CD4-positive, alpha-beta T cell (primary cell): ENCODE measurements at places on chromosomes 4 and X.

DNA sequence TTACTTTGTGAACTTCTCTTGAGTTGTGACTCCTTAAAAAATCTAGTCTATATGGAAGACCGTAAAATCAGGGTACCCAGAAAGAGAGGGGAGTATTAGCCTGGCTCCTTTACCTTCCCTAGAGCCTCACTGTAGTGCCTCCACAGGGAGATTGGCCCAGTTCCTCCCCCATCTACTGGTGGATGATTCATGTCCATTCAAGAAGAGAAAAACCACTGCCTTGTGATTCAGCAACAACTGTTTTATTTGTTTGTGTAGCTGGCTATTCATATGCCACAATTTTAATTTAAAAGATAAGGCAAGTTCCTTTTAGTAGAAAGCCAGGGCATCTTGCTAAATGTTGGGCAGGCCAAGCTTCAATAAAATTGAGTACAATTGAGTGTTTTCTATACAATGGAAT, 221.8 kb upstream of the KCNIP4 start:
- no peak for DNase-seq

GRCh38 chrX:121886557-121886956, 839.1 kb downstream of the GLUD2 start:
- no peak for DNase-seq

DNA sequence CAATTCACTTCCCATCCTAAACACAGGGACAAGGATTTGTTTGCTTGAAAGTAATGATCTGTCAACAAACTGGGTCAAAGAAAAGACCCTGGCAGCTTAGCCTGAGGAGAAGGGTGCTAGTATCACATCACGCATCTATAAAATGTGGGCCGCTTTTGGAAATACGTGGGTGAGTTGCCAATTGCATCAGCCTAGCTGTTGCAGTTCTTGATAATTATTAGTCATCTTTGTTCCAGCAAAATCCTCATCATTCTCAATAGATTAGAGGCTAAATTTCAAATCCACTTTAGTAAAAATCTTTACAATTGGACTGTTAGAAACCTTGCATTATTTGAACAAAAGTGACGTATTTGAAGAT, 33.6 kb upstream of the TAPT1 start:
- no peak for DNase-seq

DNA sequence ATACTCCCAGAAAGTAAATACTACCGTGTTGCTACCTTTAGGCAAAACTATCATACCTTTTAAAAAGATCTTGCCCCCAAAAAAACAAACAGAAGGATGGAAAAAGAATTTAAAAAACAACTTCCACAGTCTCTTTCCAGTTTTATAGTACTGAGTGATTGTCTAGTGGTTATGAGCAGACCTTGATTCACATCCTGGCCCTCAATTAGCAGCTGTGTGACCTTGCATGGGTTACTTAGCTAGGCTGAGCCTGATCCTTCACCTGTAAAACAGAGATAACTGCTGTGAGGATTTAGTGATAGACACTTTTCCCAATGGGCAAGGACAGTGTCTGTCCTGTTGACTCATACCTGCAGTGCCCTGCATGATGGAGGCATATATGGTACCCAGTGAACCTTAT, 49.0 kb downstream of the SMAD1 start:
- DNase-seq: no peak

DNA sequence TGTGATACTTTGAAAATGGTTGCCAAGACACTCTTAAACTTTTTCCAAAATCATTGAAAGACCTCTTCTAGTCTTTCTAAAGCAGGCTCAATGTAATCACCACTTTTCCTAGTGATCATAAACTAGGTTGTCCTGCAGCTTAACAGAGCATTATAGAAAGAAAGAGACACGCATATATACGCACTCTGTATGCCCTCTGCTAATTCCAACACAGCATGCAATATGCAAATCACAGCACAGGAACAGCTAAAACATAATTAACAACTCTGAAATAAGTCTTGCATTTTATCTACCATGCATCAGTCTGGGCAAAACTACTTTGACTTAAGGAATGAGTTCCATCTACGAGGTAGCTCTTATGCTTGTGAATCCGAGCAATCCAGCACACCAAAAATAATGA, 94.6 kb downstream of the COL25A1 start:
- no peak for DNase-seq

GRCh38 chrX:74280759-74281158, 23.2 kb upstream of the ZCCHC13 start:
- no peak for DNase-seq

- no peak for DNase-seq
Measured at GRCh38 chr4:145481942-145482208, 222 bp downstream of the SMAD1 start.

- DNase-seq: no peak
Measured at GRCh38 chr4:173264684-173265185, 69.4 kb downstream of the HMGB2 start.

GRCh38 chrX:121823406-121823805, 776.0 kb downstream of the GLUD2 start:
- no peak for DNase-seq

- no peak for DNase-seq
Measured at GRCh38 chr4:98493296-98493695, 165.1 kb downstream of the TSPAN5 start.

DNA sequence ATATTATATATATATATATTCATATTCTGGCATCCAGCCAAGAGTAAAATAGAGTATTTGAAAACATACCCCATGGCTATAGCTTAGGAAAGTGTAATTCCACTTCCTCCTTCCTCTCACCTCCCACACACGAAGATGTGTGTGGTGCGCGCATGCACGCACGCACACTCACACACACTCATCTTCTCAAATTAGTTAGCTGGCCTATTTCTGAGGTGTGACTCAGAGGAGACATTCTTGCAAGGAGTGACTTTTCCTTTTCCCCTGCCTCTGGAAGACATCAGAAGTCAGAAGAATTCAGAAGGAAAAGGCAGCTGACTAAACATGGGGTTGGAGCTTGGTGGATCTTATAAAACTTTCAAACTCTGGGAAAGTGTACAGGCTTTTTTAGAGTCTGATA, 8.8 kb downstream of the ENPEP start:
- DNase-seq: no peak

GRCh38 chr4:7004331-7004730, 38.8 kb upstream of the TADA2B start:
- DNase-seq: no peak

DNA sequence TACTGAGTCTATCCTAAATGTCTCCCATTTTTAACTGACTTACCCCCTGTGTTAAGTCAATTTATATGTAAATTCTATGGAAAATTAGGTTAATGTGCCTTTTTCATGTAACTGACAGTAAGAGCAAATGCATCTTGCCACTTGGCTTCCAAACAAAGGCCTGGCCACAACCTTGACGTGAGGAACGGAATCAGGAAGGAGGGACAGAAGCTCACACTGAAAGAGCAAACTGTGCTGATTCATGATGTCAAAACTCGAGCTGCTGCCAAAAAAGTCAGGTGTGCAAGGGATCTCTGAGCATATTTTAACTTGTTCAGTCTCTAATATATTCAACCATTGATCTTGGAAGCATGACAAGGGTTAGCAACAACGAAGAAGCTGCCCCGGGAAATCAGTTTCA, 35.8 kb downstream of the GPM6A start:
- no peak for DNase-seq

DNA sequence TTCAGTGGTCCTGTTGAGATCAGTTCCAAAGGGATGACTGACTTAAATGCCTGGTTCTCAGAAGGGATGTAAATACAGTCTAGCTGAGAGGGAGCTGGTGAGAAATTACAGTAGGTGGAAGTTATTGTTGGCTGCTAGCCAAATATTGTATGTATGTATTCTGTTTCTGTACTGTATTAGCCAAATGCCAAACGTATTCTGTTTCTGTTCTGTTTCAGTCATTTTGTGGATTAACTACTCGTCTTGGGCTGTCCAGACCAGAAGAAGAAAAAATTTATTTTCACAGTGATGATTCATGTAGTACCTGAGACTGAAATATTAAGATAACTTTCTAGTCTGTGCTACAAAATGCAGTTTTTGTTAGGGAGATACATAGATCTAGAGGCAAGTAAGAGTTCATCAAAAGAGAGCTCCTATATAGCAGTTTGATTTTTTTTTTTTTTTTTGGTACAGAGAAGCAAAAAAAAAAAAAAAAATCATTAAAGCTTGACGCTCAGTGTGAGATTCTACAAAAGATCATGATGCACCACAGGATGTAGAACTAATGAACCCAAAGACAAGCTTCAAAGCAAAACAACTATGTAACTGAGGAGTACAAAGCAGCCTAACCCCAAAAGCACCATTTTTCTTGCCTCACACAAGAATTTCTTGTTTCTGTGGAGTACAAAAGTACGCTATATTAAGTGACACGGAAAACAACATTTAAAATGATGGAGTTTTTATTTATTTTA, 54.8 kb downstream of the CASP6 start:
- peak; percentile 25 for DNase-seq

DNA sequence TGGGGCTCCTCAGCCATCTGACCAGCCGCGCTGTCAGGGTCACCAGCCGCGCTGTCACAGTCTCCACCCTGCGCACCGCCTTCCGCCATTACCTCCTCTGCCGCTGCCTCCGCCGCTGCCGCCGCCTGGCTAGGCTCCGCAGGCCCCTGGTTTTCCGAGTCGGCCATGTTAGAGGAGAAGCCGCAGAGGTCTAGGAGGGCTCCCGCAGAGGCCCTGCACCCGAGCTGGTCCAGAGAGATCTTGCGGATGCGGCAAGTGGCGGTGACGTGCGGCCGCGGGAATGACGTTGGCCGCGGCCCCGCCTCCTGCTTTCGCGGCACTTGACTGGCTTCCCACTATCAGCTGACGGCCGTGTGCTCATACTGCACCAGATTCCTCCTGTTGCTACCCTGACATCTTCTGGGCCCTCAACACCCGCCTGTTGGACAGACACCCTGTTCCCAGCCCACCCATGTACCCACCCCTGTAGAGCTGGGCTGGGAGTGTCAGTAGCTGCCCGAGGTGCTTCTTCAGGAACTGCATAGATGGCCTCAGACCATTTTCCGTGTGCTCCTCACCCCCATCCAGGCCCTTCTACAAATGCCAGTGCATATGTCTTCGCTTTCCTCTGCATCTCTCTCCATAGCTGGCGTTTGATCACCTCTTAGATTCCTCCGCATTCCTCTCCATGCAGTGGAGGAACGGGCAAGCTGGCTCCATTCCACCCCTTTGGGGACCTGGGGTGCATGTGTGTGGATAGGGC, at the start of gene NAP1L5:
Gene NAP1L5, minus strand, starts transcription at position 242 of the 742 bp plus-strand sequence. Its CDS starts 75 bp downstream, at position 167.
- DNase-seq: peak; percentile 49

DNA sequence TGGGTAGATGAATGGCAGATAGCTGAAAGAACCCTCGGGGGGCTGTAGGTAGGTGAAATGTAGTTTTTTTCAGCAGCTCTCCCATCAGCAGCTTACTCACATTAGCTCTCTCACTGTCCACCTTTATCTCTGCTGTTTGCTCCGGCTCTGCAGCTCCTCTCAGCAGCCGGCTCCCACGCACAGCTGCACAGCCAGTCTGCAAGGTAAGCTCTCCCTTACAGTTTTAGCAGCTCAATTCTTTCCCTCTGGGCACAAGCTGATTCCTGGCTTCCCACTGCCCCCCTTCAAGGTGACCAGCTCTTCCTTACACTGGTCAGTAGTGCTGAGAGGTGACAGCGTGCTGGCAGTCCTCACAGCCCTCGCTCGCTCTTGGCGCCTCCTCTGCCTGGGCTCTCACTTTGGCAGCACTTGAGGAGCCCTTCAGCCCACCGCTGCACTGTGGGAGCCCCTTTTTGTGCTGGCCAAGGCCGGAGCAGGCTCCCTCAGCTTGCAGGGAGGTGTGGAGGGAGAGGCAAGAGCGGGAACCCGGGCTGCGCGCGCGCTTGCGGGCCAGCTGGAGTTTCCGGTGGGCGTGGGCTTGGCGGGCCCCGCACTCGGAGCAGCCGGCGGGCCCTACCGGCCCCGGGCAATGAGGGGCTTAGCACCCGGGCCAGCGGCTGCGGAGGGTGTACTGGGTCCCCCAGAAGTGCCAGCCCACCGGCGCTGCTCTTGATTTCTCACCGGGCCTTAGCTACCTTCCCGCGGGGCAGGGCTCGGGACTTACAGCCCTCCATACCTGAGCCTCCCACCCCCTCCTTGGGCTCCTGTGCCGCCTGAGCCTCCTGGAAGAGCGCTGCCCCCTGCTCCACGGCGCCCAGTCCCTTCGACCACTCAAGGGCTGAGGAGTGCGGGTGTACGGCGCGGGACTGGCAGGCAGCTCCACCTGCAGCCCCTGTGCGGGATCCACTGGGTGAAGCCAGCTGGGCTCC, 393.6 kb downstream of the CENPC start:
- DNase-seq: no peak

- DNase-seq: no peak
Measured at GRCh38 chr4:132097041-132097440, 1052.1 kb upstream of the PCDH10 start.

DNA sequence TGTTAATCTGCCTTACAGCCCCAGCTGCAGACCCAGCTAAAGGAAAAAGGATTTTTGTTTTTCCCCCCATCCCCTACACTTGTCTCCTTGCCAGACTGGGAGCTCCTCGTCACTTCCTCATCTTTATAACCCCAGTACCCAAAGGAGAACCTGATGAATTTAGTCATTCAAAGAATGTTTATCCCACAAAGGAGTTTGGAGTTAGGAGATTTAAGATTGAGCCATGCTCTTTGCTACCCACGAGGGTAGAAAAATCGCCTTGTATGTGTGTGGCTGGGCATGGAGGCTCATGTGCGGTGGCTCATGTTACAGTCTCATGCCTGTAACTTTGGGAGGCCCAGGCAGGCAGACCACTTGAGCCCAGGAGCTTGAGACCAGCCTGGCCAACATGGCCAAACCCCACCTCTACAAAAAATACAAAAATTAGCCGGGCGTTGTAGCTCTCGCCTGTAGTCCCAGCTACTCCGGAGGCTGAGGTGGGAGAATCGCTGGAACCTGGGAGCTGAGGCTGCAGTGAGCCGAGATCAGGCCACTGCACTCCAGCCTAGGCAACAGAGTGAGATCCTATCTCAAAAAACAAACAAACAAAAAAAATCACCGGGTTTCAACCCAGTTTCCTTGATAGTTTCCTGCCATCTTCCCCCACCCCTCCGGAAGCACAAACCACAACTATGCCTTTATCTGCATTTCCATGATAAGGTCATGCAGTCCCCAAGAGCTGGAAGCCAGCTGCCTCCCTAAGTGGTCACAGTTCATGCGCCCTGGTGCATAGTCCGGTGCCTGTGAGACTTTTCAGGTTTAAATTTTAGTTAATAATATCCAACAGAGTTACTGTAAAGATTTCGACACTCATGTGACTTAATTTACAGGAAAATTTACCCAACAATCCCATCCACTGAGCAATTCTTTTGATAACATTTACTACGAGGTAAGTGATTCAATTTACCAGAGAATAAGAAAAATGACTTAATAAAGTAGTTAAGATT, 1.5 kb downstream of the CFAP97 start:
- DNase-seq: peak; percentile 36
